ACHN (cell line): ENCODE measurements at places on chromosomes 16 and 17.

GRCh38 chr17:27230996-27231395, 62.9 kb upstream of the WSB1 start:
- DNase-seq: no peak

DNA sequence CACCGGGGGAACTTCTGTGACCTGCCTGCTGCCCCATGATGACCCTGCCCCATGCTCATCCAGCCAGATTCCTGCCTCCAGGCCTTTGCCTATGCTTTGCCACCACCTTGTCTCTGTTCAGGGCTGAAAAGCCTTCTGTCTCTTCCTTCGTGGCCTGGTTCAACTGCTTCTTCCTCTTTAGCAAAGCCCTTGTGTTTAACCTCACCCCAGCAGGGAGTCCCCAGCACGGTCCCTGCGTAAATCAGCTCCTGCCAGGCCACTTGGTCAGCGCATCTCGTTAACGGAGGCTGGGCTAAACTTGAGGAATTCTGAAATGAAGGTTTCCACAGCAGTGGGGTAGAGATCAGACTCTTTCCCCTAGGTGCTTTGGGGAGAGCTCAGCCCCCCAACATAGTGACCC, 16.1 kb upstream of the KCNJ12 start:
- DNase-seq: no peak

- no peak for DNase-seq
Measured at GRCh38 chr16:88507231-88507743, 54.2 kb downstream of the ZFPM1 start.

GRCh38 chr16:68361485-68361884, 50.7 kb downstream of the PRMT7 start:
- no peak for DNase-seq

- no peak for DNase-seq
Measured at GRCh38 chr17:16438173-16438556, 22.8 kb downstream of the TRPV2 start.

DNA sequence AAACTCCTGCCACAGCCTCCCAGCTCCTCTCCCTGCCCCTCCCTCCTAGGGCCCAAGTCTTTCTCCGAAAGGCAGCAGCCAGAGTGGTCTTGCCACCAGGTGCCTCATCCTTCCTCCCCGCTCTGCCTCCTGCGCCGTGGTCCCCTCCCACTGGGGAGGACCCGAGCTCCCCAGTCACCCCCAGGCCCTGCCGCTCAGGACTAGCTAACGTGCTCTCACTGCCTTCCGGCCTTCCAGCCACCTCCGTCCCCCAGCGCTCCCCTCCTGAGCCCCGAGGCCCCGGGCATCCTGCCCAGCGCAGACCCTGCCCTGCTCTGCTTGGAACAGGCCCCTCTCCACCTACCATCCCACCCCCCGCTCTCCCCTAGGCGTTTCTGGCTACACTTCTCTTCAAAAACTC, 19.4 kb upstream of the COL1A1 start:
- no peak for DNase-seq

DNA sequence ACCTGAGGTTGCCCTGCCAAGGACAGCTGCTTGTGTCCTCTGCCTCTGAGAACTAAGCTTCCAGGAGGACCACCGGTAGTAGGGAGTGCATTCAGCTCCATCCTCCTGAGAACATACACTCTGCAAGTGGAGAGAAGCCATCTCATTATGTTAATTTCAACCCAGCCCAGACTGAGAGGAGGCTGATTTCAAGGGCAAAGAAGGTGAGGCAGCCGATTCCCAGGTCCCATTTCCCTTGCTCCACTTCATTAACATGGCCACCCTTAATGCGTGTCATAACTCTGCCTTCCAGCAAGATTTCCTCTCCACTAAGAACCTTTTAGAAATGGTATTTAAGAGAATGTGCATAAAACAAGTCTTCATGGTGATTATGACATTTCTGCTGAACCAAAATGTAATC, 72.5 kb downstream of the CDH13 start:
- DNase-seq: no peak

DNA sequence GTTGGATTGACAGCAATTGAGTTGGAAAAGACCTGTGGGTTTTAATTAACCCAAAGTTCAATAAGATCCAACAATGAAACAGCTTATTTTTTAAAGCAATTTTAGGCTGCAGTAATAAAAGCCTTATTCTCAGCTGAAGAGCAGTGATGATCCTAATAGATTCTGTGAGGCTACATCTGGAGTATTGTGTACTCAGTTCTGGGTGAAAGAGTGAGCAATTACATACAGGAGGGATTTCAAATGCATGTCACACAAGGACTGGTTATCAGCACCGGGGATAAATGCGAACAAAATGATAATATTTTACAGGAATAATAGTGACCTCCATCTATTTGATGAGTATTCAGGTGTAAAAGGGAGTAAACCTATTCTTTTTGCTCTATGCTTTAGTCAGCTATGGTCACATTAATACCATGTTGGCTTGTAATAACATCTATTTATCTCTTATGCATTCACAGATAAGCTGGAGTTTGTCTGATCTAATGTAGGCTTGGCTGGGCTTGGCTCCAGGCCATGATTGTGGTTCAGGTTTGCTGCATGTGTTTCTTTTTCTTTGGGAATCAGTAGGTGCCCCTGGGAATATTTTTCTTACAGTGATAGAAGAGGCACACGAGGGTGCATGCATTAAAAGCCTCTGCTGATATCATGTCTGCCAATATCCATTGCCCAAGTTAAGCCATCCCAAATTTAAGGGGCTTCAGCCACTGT, 22.2 kb upstream of the TOX3 start:
- DNase-seq: no peak

GRCh38 chr17:62653002-62653825, 25.7 kb downstream of the MRC2 start:
- peak; percentile 52 for DNase-seq

GRCh38 chr16:50910736-50911100, 168.8 kb downstream of the CYLD start:
- no peak for DNase-seq

DNA sequence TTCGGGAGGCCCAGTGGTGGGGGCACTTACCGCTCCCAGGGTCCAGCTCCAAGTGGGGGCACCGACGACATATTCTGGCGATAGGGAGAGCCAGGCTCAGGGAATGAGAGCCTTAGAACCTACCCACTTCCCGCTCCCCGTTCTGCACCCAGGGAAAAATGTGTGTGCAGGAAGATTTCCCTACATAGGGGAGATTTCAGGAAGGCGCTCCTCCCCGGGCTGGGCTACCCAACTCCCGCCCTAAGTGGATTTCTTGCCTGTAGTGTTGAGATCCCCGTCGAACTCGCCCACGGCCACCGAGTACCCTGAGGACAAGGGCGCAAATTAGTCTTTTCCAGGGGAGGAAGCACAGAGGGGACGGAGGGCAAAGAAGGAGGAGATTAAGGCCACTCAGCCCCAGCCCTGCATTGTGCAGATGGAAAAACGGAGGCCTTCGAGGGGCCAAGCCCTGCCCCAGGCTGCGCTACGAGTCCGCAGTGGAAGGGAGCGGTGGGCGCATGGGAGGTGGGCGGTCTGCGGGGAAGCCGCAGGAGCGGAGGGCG, 5.1 kb downstream of the ITGA2B start:
- DNase-seq: no peak

GRCh38 chr17:5000237-5000639, 2.5 kb downstream of the KIF1C start:
- DNase-seq: no peak

GRCh38 chr17:81453076-81453475, 57.8 kb downstream of the BAHCC1 start:
- no peak for DNase-seq

DNA sequence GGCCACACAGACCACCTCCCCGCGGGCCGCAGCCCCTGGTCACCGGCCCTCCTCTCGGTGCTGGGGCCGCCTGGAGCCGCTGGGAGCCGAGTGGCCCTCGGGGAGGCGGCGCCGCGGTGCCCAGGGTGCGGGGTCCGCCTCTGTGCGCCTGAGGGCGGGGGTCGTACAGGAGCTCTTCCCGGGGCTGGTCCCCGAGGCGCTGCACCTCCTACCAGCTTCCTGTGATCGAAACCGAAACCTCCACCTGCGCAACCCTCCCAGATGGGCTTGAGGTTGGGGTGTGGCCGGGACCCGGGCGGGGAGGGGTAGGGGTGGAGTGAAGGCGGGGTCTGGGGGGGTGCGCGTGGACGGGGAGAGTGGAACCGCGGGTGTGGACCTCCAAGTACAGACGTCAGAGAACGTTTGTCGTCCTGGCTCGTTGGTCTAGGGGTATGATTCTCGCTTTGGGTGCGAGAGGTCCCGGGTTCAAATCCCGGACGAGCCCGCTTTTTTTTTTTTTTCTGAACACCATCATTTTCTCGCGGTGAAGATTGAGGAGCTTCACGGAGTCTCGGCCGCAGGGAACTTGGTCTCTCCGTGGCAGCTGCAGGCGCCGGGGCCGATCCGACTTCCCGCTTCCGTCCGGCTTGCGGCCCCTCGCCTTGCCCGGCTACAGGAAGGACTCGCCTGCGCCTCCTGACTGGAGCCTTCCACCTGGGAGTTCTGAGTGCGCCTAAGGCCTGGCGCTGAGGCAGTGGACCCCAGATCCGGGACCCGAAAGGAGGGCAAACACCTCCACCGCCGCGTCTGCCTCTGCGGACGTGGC, 23.9 kb downstream of the ZNF213 start:
- DNase-seq: peak; percentile 94

GRCh38 chr16:56610017-56610608, 1.7 kb downstream of the MT2A start:
- peak; percentile 87 for DNase-seq
